ENCODE measurements at places on chromosomes 1 and 21.

DNA sequence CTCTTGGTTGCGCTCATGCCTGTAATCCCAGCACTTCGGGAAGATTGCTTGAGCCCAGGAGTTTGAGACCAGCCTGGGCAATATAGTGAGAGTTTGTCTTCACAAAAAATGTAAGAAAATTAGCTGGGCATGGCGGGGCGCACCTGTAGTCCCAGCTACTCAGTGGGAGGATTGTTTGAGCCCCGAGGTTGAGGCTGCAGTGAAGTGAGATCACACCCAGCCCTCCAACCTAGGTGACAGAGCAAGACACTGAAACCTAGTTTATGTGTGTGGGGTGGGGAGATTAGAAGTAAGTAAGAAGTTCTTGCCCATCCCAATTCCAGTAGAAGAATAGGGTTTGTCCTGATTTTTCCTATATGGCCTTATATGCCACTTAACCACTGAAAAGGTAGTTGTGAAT is 2.0 kb downstream of the RPL5 start:
- DNase-seq, result no peak

DNA sequence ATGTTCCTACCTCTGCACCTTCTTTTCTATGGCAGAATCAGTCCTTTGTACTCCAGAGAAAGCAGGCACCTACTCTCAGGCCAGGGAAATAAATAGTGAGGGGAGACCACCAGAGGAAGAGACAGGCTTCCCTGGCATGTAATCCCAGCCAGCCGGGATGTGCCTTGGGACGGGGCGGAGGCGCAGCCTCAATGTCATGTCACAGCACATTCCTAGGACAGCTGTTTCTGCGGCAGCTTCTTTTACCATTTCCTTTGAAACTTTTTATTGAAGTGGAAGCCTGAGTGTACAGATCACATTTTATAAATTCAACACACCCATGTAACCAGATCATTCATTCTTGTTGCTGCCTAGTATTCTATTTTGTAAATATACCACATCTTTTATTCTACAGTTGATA is 67.9 kb upstream of the ZNF326 start:
- DNase-seq, result no peak

DNA sequence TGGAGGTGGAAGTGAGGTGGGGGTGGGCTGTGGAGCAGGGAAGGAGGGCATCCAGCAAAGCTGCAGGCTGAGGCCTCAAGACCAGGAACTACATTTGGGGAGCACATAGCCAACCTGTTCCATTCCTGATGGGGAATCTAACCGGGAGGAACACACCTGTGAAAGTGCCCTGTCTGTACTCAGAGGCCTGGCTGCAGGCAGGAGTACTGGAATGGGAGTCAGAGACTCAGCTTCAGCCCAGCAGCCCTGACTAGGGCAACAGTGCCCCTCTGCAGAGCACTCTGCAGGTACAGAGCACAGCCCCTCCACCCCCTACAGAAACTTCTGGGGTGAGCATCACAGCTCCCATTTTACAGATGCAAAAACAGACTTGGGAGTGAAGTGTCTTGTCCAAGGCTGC is 126.4 kb downstream of the DMRTB1 start:
- no peak for DNase-seq

GRCh38 chr21:21137986-21138385 is 139.8 kb downstream of the NCAM2 start:
- no peak for DNase-seq

DNA sequence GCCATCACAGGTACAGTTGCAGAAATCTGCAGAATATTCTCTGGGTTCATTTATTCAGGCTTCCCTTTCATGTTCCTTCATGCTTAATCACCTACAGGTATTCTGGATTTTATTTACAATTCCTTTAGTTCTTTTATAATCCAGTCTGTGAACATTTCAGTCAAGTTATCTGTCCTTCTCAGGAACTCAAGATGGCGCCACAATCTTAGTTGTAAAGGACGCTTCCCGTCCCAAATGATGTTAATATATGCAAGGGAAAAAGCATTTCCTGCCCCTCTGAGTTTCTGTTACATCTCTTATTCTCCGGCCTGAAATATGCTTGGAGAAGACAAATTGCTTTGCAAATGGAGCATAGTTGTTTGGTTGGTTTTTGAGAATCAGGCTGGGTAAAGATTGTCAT is 19.3 kb downstream of the F3 start:
- DNase-seq, result no peak

DNA sequence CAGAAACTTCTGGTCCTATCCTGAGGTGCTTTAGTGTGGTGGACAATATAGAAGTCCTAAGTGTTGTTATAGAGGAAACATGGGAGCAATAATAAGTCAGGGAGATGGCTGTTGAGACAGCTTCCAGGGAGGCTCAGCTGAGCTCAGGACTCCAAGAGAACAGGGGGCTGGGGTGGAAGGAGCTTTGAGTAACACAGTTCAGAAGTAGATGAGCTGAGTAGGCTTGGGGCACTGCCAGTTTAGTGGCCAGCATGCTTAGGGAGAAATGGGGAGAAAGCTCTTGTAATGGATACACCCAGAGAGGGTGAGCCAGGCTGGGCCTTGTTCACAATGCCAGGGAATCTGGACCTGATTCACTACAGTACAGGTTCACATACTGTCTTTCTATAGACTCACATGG is 201.6 kb downstream of the DAB1 start:
- DNase-seq, result no peak

DNA sequence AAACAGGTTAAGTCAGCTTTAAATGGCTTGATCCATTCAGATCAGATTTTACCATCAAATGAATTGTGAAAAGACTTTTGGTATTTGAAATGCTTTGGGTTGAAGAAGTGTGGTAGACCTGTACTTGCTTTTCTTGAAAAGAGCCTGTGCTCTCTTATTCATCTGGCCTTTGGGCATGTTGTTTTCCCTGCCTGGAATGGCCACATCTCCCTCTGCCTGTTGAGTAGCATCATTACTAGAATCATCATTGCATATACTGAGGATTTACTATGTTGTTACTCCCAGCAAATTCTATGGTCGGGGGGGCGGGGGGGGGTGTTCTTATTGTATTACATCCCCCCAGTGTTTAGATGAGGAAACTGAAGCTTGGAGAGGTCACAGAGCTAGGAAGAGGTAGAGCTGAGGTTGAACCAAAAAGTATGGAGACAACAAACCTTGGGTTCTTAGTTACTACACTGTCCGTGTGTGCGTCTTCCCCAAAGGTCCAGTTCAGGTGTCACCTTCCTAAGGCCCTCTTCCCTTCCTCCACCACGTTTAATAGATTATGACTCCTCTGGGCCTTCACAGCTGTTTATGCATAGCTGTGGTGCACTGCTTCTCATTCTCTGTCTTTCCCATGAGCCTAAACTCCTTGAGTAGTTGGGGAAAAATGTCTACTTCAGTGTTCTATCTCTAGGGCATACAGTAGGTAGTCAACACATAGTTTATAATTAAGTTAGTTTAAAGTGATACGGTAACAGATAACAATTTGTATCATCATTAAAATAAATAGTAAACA is 246.4 kb upstream of the HOOK1 start:
- DNase-seq, result no peak

- no peak for DNase-seq
Observed at GRCh38 chr1:209380420-209380819, 203.1 kb upstream of the CAMK1G start.

- DNase-seq, result no peak
Observed at GRCh38 chr1:241181471-241181870, 175.5 kb downstream of the RGS7 start.

DNA sequence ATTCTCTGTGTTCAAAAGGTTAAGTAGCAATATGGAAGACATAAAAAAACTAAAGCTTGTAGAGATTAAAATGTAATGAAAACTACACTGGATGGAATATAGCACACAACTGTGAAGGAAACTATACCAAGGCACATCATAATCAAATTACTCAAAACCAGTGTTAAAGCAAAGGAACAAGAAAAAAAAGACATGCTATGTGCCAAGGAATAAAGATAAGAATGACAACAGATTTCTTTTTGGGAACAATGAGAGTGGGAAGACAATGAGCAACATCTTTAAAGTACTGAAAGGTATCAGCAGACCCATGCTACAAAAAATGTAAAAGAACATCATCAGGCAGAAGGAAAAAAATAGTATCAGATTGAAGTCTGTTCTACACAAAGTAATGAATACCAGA is 157.8 kb downstream of the VPS13D start:
- DNase-seq, result no peak

GRCh38 chr1:68149110-68149798 is 83.1 kb downstream of the WLS start:
- DNase-seq, result no peak

DNA sequence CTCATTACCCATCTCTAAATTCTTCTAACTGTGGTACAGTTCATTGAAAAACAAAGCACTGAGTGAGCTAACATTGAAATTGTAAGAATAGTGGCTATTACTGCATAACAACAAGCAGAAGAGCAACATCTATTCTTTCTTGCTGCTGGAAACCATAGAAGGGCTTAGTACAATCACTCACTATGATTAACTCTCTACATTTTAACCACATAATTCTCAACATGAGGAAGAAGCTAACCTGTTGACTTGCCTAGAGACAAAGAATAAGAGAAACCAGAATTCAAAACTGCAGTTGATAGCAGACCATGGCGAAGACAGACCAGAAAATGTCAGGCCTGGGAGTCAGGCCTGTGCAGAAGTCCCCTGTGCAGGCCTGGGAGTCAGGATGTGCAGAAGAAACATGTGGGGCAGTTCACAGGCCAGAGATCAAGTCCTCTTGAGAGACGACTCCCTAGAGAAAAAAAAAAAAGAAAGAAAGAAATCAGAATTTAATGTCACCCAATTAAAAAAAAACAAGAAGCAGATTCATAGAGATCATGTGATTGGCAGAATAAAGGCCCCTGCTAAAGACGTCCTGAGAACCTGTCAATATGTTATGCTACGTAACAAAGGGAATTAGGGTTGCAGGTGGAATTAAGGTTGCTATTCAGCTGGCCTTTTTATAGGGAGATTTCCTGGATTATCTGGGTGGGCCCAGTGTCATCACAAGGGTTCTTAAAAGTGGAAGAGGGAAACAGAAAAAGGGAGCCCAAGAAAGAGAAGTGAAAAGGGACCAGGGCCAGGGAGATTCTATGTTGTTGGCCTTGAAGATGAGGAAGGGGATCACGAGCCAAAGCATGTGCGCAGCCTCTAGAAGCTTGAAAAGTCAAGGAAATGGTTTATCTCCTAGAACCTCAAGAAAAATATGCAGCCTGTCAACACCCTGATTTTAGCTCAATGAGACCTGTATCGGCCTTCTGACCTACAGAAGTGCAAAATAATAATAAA is 94.9 kb downstream of the MRPL39 start:
- no peak for DNase-seq

GRCh38 chr1:5968161-5968736 is 24.0 kb downstream of the NPHP4 start:
- DNase-seq, result no peak

GRCh38 chr1:72915581-72915980 is 633.2 kb upstream of the NEGR1 start:
- DNase-seq, result no peak

DNA sequence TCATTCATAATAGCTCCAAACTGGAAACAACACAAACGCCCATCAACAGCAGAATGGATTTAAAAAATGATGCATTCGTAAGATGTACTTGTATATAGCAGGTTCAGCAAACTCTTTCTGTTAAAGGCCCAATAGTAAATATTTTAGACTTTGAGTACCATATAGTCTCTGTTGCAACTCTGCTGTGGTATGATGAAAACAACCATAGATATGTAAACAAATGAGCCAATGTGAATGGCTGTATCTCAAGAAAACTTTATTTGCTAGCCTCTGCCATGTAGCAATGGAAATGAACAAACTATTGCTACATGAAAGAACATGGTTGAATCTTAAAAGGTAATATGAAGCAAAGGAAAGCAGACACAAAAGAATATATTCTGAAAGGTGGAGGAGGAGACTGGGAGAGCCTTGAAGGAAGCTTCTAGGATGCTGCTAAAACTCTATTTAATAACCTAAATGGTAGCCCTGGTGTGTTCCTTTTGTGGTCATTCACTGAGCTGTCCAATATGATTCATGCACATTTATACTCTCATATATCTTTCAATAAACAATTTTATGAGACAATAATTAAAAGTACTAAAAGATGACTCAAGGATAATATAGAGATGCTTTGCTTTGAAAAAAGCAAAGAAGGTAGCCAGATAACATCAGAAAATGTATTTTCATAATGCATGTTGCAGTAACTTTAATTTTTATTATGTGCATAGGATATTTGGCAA is 29.1 kb upstream of the FMO3 start:
- no peak for DNase-seq

DNA sequence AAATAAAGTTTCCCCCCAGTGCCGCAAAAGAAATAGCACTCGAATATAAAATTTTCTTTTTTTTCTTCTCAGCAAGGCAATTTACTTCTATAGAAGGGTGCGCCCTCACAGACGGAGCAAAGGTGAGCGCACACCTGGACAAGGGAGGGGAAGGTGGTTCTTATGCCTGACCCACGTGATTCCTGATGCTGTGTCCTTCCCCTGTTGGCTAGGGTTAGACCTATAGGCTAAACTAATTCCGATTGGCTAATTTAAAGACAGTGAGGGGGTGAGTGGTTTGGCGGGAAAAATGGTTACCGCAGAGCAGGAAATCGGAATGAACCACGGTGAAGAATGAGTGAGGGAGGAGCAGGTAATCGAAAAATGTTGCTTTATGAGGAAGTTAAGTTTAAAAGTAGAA is 607 bp upstream of the FAAH start:
- no peak for DNase-seq

- DNase-seq, result no peak
Observed at GRCh38 chr1:116508984-116509980, 61.5 kb downstream of the CD58 start.

GRCh38 chr1:6475381-6476133 is 9.6 kb upstream of the TNFRSF25 start:
- no peak for DNase-seq

GRCh38 chr1:51578383-51579109 is 38.3 kb upstream of the OSBPL9 start:
- DNase-seq, result no peak

DNA sequence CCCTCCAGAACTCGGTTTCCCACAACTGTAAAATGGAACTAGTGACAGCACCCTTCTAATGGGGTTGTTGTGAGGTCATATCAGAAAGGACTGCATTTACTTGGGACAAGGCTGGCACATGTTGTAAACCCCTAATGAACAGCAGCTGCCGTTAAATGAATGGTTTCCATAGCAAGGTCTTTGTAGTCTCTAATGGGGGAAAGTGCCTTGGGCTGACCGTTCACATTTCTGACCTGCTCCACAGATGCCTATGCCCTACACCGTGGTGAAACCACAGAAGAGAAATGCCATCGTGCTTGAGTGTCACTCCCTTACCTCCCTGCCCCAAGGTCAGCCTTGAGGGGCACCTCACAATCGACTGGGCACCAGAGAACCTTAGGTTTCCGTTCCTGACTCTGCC is 143.1 kb downstream of the ZSCAN20 start:
- no peak for DNase-seq

- no peak for DNase-seq
Observed at GRCh38 chr1:23629708-23630290, 61.8 kb upstream of the RPL11 start.

All from cerebellar nuclear complex (tissue), 1 donor.